ENCODE measurements at places on chromosomes 5 and 9. TPM values are rescaled to one million over a fixed set of nuclear protein-coding genes. Genes with fewer than 3 reads are reported as not detected.

- DNase-seq: no peak
- H3K27ac ChIP-seq: no peak overlapping the region
- no peaks in the 10 kb centered on the region for H3K27me3 ChIP-seq
These were observed 163.9 kb downstream of the ARHGEF28 start for GRCh38 chr5:73789851-73790281.

DNA sequence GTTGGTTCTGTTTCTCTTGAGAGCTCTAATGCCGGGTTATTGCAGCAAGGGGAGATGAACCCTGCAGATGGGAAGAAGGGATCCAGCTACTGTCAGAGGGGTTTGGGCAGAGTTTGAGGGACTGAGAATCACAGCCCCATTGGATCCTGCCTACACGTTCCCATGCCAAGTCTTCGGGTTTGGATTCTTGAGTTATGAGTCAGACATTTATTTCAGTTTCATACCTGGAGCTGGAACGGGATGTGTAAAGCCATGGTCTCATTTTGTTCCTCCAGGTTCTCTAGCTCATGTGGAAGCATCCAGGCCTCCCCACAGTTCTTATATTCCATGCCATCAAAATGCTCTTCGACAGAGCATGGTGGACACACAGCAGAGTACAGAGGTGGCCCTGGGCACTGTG is 275.4 kb upstream of the IRX4 start:
- no peaks in the 10 kb centered on the region for H3K4me1 ChIP-seq
- H3K27me3 ChIP-seq: peaks cover 8% of the 10 kb centered on the region
- no peaks in the 10 kb centered on the region for H3K36me3 ChIP-seq

GRCh38 chr9:33125461-33125860 is 41.7 kb downstream of the B4GALT1 start:
- H3K4me3 ChIP-seq: no peak overlapping the region
- peaks cover 13% of the 10 kb centered on the region for H3K4me1 ChIP-seq
- no peak for DNase-seq
- no peak overlapping the region for H3K27ac ChIP-seq
- H3K36me3 ChIP-seq: peaks cover 8% of the 10 kb centered on the region

GRCh38 chr5:36743891-36744772 is 132.4 kb upstream of the NIPBL start:
- H3K27ac ChIP-seq: peak overlapping the region; percentile 59
- peak overlapping the region; percentile 90 for H3K4me3 ChIP-seq
- H3K36me3 ChIP-seq: no peaks in the 10 kb centered on the region
- peak; percentile 89 for DNase-seq
- peaks cover 18% of the 10 kb centered on the region for H3K4me1 ChIP-seq
- H3K27me3 ChIP-seq: peaks cover 8% of the 10 kb centered on the region

- H3K27me3 ChIP-seq: no peaks in the 10 kb centered on the region
- no peak overlapping the region for H3K4me3 ChIP-seq
- H3K36me3 ChIP-seq: no peaks in the 10 kb centered on the region
- no peak overlapping the region for H3K27ac ChIP-seq
These were observed 169.3 kb upstream of the FSTL4 start for GRCh38 chr5:133781436-133782225.

DNA sequence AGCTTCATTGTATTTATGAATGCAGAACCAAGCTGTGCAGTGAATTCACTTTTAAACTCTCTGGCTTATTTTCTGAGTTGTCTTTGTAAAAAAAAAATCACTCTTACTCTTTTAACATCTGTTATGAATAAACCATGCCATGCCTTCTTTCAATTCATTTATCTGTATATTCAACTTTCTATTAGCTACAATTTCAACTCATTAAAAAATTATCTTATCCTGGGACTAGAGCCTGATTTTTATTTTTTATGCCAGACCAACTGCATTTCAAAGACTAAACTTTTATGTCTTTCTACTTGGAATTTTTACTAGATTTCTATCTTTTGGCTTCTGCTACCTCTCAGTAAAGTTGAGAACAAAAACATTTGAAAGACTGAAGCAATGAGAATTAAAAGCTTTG is 342.7 kb downstream of the DEPDC1B start:
- H3K27ac ChIP-seq: no peak overlapping the region
- no peaks in the 10 kb centered on the region for H3K36me3 ChIP-seq
- DNase-seq: no peak

- no peak for DNase-seq
- no peak overlapping the region for H3K27ac ChIP-seq
- no peaks in the 10 kb centered on the region for H3K4me1 ChIP-seq
- H3K4me3 ChIP-seq: no peak overlapping the region
These were observed 31.9 kb upstream of the HAND1 start for GRCh38 chr5:154509784-154510555.

DNA sequence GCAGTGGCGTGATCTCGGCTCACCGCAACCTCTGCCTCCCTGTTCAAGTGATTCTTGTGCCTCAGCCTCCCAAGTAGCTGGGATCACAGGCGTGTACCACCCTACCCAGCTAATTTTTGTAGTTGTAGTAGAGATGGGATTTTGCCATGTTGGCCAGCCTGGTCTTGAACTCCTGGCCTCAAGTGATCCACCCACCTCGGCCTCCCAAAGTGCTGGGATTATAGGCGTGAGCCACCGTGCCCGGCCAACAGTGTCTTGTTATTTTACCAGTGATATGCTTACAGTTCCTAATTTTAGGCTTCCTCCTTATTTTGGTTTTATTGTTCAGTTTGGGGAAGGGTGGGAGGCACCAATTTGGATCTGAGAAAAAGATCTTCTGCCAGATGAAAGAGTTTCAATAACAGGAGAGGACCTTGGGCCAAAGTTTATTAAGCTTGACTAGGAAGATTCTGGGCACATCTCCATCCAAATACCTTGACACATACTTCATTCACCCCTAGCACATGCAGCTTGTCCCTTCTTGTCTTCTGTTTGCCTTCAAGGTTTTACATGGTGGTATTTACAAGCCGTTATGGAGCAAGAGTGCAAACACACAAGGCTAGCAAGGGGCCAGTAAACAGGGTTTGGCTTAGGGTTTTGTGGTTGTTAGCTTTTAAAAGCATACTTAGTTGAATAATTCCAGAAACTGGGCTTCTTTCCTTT is 168.1 kb upstream of the DMRT1 start:
- H3K36me3 ChIP-seq: no peaks in the 10 kb centered on the region
- DNase-seq: peak; percentile 48
- no peak overlapping the region for H3K4me3 ChIP-seq
- H3K4me1 ChIP-seq: peaks cover 29% of the 10 kb centered on the region
- no peak overlapping the region for H3K27ac ChIP-seq

DNA sequence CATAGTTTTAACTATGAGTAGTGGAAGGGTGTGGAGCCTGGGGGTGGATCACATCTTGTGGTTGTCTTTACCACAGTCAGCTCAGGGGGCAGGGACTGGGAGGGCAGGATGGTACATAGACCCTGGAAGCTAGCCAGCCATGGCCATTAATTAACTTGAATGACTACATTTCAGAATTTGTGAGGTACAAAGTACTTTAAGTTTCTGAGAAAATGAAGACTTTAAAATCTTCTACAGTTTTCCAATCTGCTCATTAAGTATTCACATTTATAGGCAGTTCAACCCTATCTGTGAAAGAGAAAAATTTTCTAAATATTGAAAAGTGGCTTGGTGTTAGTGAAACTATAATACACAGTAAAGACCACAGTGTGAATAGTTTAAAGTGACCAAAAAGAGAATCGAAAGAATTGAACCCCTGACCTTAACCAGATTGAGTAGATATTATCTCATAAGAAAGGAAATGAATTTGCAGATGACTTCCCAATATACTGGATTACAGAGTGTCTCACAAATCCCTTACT is 234.2 kb upstream of the MEF2C start:
- peak; percentile 64 for DNase-seq
- H3K36me3 ChIP-seq: no peaks in the 10 kb centered on the region
- H3K4me1 ChIP-seq: peaks cover 11% of the 10 kb centered on the region
- H3K27ac ChIP-seq: no peak overlapping the region
- H3K27me3 ChIP-seq: no peaks in the 10 kb centered on the region

- H3K36me3 ChIP-seq: no peaks in the 10 kb centered on the region
- no peaks in the 10 kb centered on the region for H3K27me3 ChIP-seq
- DNase-seq: no peak
- H3K4me3 ChIP-seq: no peak overlapping the region
- no peak overlapping the region for H3K27ac ChIP-seq
These were observed 245.1 kb downstream of the AOPEP start for GRCh38 chr9:94971378-94972131.

DNA sequence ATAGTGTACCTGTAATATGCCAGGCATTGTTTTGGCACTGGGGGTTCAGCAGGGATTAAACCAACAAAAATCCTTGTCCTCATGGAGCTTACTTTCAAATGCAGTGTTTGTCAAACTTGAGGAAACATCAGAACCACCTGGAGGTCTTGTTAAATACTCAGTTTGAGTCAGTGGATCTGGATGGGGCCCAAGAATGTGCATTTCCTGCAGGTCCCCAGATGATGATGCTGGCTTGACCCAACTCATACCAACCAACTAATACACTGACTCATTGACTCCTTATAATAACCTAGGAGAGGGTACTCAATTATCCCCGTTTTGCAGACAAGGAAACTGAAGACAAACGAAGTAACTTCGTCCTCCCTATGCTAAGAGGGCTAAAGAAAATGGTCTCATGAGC is 11.3 kb downstream of the WWC1 start:
- H3K27me3 ChIP-seq: no peaks in the 10 kb centered on the region
- DNase-seq: peak; percentile 82
- peak overlapping the region; percentile 85 for H3K27ac ChIP-seq
- no peak overlapping the region for H3K4me3 ChIP-seq

DNA sequence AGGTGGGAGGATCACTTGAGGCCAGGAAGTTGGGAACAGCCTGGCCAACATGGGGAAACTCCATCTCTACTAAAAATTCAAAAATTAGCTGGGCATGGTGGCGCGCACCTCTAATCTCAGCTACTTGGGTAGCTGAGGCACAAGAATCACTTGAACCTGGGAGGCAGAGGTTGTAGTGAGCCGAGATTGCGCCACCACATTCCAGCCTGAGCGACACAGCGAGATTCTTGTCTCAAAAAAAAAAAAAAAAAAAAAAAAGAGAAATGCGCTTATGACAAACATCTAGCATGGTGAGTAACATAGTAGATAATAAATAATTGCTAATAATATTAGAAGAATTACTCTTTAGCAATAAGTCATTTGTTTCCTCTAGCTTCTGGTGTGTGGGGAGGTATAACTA is 25.9 kb downstream of the RUSC2 start:
- no peak overlapping the region for H3K4me3 ChIP-seq
- H3K27ac ChIP-seq: peak overlapping the region; percentile 53
- DNase-seq: no peak
- H3K4me1 ChIP-seq: peaks cover 79% of the 10 kb centered on the region
- H3K27me3 ChIP-seq: no peaks in the 10 kb centered on the region

DNA sequence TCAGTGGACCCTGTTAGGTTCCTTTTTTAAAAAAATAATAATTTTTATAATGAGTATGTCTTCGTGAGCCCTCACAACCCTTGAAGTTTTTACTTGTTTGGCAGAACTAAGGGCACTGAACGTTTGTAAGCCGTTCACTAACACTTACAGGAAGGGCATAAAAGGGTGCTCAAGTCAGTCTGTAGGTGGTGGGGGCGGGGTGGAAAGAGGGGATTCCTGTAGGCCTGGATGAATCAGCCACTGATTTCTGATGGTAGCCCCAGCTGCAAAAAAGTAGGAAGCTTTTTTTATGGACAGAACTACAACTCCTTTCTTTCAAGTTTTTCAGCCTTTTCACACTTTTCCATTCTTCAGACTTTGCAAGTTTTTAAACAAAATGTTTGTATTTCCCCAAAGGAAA is 35.8 kb downstream of the PIK3R1 start:
- H3K36me3 ChIP-seq: no peaks in the 10 kb centered on the region
- DNase-seq: no peak
- H3K27me3 ChIP-seq: no peaks in the 10 kb centered on the region
- no peak overlapping the region for H3K27ac ChIP-seq
- no peaks in the 10 kb centered on the region for H3K4me1 ChIP-seq

Gene SLU7
- total RNA-seq: 20.6 TPM

Gene AMBP
- total RNA-seq: not detected

GRCh38 chr5:155129513-155129880 is 115.9 kb downstream of the KIF4B start:
- no peak overlapping the region for H3K4me3 ChIP-seq
- DNase-seq: peak; percentile 1
- no peaks in the 10 kb centered on the region for H3K36me3 ChIP-seq
- no peaks in the 10 kb centered on the region for H3K4me1 ChIP-seq

GRCh38 chr5:38031304-38031703 is 191.5 kb upstream of the GDNF start:
- no peaks in the 10 kb centered on the region for H3K4me1 ChIP-seq
- peaks cover 80% of the 10 kb centered on the region for H3K27me3 ChIP-seq
- H3K4me3 ChIP-seq: no peak overlapping the region
- DNase-seq: no peak

- peak; percentile 96 for DNase-seq
- H3K4me3 ChIP-seq: no peak overlapping the region
- H3K4me1 ChIP-seq: peaks cover 28% of the 10 kb centered on the region
- H3K27ac ChIP-seq: no peak overlapping the region
These were observed 2.6 kb upstream of the AFAP1L1 start for GRCh38 chr5:149268928-149269557.

- H3K4me3 ChIP-seq: no peak overlapping the region
- no peaks in the 10 kb centered on the region for H3K27me3 ChIP-seq
- peaks cover 36% of the 10 kb centered on the region for H3K4me1 ChIP-seq
- peak overlapping the region; percentile 23 for H3K27ac ChIP-seq
- H3K36me3 ChIP-seq: no peaks in the 10 kb centered on the region
These were observed 60.6 kb downstream of the SLC1A3 start for GRCh38 chr5:36666986-36667385.

Gene LOX
- total RNA-seq: 0.23 TPM
